ENCODE measurements at places on chromosomes 7 and 10.
A peak's percentile ranks its signal among the peaks of the same experiment; 100 is the strongest.

GRCh38 chr7:141039376-141039775, 24.6 kb upstream of the MRPS33 start:
- no peak for DNase-seq

GRCh38 chr7:128121711-128122530, 90.7 kb upstream of the LRRC4 start:
- no peak for DNase-seq

GRCh38 chr7:44497155-44498027, 6.9 kb upstream of the NUDCD3 start:
- no peak for DNase-seq

DNA sequence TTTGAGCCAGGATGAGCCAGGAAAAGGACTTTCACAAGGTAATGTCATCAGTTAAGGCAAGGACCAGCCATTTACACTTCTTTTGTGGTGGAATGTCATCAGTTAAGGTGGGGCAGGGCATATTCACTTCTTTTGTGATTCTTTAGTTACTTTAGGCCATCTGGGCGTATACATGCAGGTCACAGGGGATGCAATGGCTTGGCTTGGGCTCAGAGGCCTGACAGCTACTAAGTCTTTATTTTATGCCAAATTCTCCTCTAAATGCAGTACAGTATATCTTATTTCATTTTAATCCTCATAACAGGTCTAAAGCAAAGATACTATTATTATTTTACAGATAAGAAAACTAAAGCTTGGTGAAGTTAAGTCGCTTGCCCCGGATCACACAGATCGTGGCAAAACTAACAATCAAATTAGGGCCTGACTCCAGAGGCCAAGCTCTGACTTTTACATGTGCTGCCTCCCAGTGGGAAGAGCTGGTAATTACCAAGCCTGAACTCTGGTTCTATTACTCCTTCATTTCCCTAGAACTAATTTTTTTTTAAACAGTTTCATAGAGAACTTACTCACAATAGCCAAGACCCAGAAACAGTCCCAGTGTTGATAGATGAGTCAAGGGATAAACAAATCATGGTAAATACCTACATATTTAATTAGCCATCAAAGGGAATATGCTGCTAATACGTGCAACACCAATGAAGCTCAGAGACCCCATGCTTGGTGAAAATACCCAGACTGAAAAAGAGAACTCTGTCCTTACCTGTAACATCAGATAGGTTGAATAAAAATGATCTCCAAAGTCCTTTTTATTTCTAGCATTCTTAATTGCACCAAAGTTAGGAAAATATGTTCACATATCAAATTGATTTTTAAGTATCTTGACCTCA, 35.4 kb downstream of the C7orf25 start:
- peak; percentile 33 for DNase-seq

GRCh38 chr10:57962839-57963238, 304.9 kb downstream of the IPMK start:
- DNase-seq, result no peak

DNA sequence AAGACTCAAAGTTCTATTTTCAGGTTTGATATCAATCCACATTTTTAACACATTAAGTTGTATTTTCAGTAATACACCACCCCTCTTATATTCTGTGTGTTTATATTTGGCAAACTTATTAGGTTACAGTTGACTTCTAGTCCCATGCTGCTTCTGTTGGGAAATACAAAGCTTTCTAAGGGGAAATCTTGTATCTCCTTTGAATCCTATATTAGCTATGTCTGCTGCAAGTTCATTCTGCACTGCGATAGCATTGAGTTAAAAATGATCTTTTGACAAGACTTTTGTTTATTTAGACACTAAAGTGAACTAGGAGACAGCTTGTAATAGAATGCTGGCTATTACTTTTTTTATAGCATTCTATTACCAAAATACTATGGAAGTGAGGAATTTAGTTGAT, 625.1 kb upstream of the ANKRD30A start:
- no peak for DNase-seq

DNA sequence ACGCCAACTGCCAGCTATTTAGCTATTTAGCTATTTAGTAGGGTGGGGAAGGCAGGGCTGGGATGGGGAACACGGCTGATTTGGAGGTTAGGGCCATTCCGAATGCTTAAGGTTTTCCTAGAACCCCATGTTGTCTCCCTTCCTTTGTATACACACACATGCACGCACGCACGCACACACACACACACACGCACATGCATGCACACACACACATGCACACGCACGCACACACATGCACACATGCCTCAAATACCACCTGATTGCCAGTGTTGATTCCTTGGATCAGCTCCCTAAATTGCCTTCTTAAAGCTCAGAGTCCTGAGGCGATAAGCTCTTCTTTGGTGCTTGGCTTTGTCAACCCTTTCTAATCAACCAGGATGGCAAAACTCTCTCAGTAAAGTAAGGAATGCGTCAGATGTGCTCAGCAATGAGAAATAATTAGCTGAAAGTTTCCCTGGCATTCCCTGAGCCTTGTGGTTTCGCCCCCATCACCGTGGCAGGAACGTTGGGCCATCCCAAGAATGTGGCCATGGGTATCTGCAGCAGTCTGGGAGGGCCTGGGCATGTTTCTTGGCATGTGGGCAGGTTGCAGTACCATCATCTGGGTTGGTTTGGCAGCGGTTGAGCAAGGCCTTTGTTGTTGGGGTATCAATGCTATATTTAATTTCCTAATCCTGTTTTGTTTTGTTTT, 305.6 kb downstream of the LRMDA start:
- no peak for DNase-seq

GRCh38 chr10:92208157-92208720, 82.6 kb downstream of the CPEB3 start:
- DNase-seq, result no peak

GRCh38 chr10:60921633-60922032, 22.4 kb downstream of the RHOBTB1 start:
- no peak for DNase-seq

DNA sequence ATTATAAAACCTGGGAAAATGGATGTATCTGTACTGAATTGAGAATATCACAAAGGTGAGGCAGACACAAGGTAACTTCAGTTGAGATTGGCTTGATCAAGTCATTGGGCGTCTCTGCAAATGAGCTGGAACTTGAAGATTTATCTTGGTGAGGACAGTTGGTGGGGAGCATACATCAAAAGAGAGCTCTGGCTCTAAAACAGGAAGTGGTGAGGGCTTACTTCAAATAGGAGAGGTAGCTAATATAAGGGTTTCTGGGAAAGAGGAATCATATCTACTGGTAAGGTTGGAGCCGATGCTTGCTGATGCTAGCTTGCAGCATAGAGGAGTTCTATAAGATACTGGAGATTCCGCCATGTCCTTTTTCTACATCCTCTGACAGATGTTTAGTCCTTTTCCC, 39.9 kb upstream of the FGL2 start:
- no peak for DNase-seq

GRCh38 chr7:1856161-1856887, 186.2 kb downstream of the ELFN1 start:
- DNase-seq, result no peak

- DNase-seq, result no peak
Observed at GRCh38 chr10:69847458-69847857, 45.8 kb downstream of the COL13A1 start.

All from astrocyte of the cerebellum (primary cell).